Activated naive CD8-positive, alpha-beta T cell treated with anti-CD3 and anti-CD28 coated beads, Interleukin-2, amount 10 ng/mL, durations not matched to agents 7 days and 5 days (primary cell): ENCODE measurements at places on chromosomes 5 and 9. TPM values are rescaled to one million over a fixed set of nuclear protein-coding genes. Genes with fewer than 3 reads are reported as not detected.

The KIF4B gene
- not detected for total RNA-seq

The HK3 gene
- total RNA-seq: 1.3 TPM

The GPRIN1 gene
- 1.5 TPM for total RNA-seq

The SPATA31D4 gene
- not detected for total RNA-seq

The UBE2QL1 gene
- not detected for total RNA-seq

DNA sequence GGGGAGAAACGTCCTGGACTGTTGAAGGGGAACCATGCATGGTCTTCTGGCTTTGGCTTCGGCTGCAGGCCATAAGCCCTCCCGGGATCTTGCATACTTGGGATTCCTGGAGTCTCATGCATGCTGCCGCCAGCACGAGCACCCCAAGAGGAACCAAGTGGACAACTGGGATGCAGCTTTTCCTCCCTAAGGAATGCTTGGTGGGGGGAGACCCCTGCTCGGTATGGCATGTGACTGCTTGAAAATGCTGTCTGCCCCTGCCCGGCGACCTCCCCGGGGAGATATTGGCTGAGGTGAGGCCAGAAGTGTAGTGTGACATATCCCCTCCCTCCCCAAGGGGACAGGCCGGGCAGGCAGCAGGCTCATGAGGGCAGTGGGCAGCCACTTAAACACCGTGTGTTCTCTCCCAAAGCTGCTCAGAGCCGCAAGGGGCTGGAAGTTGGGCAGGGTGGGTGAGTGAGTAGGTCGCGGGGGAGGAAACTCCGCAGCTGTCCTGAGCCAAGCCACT, 15.7 kb downstream of the TMEM171 start:
- peaks cover 31% of the 10 kb centered on the region for H3K27me3 ChIP-seq
- no peak overlapping the region for H3K27ac ChIP-seq
- no peak for DNase-seq
- H3K36me3 ChIP-seq: no peaks in the 10 kb centered on the region
- H3K4me1 ChIP-seq: peaks cover 2% of the 10 kb centered on the region

DNA sequence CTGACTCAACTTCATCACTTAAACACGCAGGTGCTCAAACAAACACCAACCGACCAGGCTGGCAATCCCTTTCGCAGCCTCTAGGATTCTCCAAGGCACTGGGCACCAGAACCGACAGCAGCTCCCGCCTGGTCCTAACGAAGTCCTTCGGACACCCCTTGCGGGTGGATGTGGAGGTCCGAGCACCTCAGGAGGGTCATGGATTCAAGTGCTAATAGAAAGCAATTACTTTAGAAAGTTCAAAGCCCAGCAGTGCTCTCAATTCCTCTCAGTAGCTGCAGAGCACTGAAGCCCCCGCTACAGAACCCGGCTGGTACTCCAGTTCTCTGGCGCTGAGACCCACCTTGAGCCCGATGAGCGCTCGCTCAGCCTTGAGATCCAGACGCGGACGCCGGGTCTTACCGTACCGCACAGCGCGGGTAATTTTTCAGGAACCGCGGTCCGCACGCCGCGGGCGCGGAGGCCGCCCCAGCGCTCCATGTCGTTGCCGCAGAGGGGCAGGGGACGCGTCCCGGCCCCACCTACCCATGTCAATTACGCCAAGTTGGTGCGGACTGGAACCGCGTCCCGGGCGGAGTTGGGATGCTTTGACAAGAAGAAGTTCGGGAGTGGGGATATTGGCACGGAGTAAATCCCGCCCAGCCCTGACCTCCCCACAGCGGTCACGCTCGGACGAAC, 638 bp downstream of the MARCHF3 start:
- H3K36me3 ChIP-seq: no peaks in the 10 kb centered on the region
- peaks cover 15% of the 10 kb centered on the region for H3K4me1 ChIP-seq
- H3K4me3 ChIP-seq: peak overlapping the region; percentile 86
- peak overlapping the region; percentile 70 for H3K27ac ChIP-seq

DNA sequence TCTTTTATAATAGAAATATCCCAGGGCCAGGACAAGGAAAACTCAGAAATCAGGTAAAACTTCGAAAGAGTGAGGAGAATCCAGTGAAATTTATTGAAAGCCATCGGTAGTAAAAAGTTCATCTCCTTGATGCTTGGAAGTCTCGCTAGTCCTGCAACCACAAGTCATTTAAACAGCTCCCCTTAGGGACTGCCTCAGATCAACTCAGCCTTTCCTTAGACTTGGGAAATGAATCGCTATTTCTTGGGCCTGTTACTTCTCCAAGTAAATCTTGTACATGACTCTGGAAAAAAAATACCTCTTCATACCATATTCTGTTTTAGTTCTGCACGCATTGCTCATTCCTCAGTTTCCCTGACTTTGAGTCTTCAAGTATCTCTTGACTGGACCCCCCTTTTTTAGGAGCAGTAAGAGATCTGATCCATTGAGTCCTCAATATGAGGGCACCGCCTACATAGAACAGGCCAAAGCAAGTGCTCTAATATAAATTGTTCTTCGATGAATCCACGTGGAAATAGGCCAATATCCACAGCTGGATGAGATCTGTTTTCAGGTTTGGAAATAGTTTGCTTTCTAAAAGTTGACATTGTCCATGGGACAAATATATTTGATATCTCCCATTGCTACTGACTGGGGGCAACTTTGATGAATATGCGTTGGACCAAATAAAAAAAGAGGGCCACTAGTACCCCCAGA, 114.2 kb downstream of the PRDM6 start:
- H3K4me1 ChIP-seq: no peaks in the 10 kb centered on the region
- H3K27ac ChIP-seq: no peak overlapping the region
- H3K36me3 ChIP-seq: no peaks in the 10 kb centered on the region
- peaks cover 3% of the 10 kb centered on the region for H3K27me3 ChIP-seq

- peaks cover 8% of the 10 kb centered on the region for H3K27me3 ChIP-seq
- no peak overlapping the region for H3K27ac ChIP-seq
- H3K36me3 ChIP-seq: no peaks in the 10 kb centered on the region
- no peak for DNase-seq
- no peaks in the 10 kb centered on the region for H3K4me1 ChIP-seq
- no peak overlapping the region for H3K4me3 ChIP-seq
Observed at GRCh38 chr9:109770101-109770500, 9.9 kb upstream of the PALM2AKAP2 start.

DNA sequence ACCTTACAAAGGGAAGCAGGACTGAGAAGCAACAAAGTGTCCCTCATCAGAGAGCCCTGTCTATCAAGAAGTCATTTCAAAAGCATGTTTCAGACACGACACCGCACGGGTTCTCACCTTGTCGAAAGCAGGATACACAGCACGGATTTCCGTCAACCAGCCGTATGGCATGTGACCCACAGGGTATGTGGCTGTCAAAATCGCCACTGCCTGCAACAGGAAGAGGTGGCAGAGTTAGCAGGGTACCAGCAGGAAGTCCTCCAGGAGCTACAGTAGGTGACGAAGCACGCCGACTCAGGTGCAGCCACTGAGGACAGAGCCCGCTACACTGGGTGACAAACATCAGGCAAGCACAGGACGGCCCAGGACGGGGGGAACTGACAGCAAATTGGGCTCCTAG, 81.2 kb downstream of the OTULIN start:
- DNase-seq: no peak
- H3K27me3 ChIP-seq: no peaks in the 10 kb centered on the region
- peaks cover 6% of the 10 kb centered on the region for H3K36me3 ChIP-seq
- H3K4me1 ChIP-seq: peaks cover 28% of the 10 kb centered on the region
- H3K4me3 ChIP-seq: no peak overlapping the region

- no peak for DNase-seq
- no peaks in the 10 kb centered on the region for H3K36me3 ChIP-seq
- H3K4me3 ChIP-seq: no peak overlapping the region
- peaks cover 34% of the 10 kb centered on the region for H3K27me3 ChIP-seq
- peaks cover 2% of the 10 kb centered on the region for H3K4me1 ChIP-seq
Observed at GRCh38 chr5:73135429-73136054, 15.2 kb downstream of the TMEM171 start.

GRCh38 chr5:103829585-103829984, 267.0 kb upstream of the NUDT12 start:
- H3K36me3 ChIP-seq: no peaks in the 10 kb centered on the region
- DNase-seq: no peak
- no peaks in the 10 kb centered on the region for H3K4me1 ChIP-seq
- H3K4me3 ChIP-seq: no peak overlapping the region
- no peak overlapping the region for H3K27ac ChIP-seq

GRCh38 chr9:84266087-84266561, 74.4 kb downstream of the SLC28A3 start:
- H3K4me3 ChIP-seq: peak overlapping the region; percentile 68
- DNase-seq: no peak
- H3K27ac ChIP-seq: peak overlapping the region; percentile 66

- H3K27me3 ChIP-seq: no peaks in the 10 kb centered on the region
- peaks cover 15% of the 10 kb centered on the region for H3K4me1 ChIP-seq
- no peak for DNase-seq
- H3K36me3 ChIP-seq: peaks cover 48% of the 10 kb centered on the region
- H3K27ac ChIP-seq: no peak overlapping the region
- no peak overlapping the region for H3K4me3 ChIP-seq
Observed at GRCh38 chr9:79672236-79672635, 100.5 kb downstream of the TLE4 start.

DNA sequence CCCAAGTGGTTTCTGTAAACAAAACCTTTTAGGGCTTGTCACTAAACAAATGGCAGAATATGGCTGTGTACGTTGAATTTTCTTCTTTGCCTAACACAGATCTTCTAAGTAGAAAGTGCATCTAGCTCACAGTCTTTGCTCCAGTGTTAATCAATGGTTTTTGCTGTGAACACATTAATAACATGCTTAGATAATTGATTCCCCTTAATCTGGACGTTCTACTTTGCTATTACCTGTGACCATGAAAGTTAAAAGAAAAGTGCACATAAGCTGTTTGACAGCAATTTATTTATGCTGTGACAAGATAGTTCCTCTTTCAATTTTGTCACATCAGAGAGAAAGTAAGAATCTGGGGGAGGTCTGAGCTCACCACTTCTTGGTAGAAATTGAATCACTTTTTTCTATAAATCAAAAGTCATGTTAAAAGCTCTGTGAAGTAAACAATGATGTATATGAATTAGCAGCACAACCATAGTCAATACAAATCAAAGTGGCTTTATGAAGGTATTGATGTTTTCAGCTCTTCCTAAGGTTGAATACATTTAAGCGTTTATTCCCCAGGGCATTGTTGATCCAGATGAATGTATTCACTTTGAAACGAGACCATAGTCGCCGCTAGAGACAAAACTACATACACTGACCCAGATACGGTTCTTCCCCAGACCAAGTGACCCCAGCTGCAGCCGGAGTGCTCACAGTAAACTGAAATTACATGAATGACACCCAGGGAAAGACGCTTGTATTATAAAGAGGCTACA, 174.6 kb upstream of the ZNF608 start:
- no peaks in the 10 kb centered on the region for H3K36me3 ChIP-seq
- DNase-seq: no peak
- H3K4me3 ChIP-seq: no peak overlapping the region

DNA sequence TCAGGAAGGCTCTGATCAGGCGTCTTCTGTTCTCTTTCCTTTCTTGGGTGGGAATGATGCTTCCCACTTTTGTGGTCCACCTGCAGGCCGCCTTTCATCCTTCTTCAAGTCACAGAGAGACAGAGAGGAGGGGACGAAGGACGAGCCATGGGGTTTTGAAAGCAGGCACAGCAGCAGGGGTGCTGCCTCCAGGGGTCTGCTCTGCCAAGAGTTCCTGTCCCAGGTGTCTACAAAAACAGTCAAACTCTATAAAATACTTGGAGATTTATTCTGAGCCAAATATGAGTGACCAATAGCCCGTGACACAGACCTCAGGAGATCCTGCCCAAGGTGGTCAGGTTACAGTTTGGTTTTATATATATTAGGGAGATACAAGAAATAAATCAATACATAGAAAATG, 34.5 kb upstream of the LCP2 start:
- H3K36me3 ChIP-seq: no peaks in the 10 kb centered on the region
- DNase-seq: no peak
- no peaks in the 10 kb centered on the region for H3K27me3 ChIP-seq
- H3K4me1 ChIP-seq: peaks cover 49% of the 10 kb centered on the region
- no peak overlapping the region for H3K27ac ChIP-seq
